SK-N-DZ (cell line): ENCODE measurements at places on chromosomes 13 and 19.

GRCh38 chr19:8074501-8074900 lies 21.9 kb downstream of the CCL25 start:
- no peak for DNase-seq

DNA sequence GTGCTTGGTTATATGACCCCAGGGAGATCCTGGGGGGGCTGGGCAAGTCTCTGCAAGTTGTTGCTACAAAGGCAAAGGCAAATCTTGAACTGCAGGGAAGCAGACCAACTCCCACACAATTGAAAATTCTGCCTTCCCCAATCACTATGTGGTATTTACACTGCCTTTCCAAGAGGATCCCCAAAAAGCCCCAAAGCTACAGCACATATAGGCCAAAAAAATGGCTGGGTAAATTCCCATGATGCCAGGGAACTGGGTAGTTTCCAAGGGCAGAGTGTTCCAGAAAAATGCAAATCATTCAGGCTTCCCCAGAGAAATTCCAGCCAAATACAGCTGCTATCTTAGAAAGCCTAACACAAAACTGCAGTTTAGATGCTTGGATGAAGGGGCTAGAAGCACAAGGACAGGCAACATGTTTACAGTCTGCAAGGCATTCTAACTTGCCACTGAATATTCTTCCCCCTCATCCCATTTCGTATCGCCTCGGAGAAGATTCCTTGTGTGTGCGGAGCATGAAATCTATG lies 6.2 kb downstream of the FOXO1 start:
- no peak for DNase-seq

DNA sequence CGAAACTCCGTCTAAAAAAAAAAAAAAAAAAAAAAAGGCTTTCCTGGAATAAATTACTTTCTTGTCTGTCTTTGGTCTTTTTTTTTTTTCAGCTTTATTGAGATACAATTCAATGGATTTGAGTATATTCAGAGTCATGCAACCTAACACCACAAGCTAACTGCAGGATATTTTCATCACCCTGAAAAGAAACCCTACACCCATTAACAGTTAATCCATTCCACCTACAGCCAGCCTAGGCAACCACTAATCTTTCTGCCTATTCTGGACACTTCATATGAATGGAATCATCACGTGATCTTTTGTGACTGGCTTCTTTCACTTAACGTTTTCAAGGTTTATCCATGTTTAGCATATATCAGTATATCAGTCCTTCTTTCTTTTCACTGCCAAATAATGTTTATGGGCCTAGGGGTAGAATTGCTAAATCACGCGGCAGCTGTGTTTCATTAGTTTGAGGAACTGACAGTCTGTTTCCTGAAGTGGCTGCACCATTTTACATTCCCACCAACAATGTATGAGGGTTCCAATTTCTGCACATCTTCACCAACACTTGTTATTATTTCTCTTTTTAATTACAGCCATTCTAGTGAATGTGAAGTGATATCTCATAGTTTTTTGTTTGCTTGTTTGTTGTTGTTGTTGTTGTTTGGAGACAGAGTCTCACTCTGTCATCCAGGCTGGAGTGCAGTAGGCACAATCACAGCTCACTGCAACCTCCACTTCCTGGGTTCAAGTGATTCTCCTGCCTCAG lies 19.9 kb downstream of the LRFN3 start:
- DNase-seq, result no peak

GRCh38 chr19:4197228-4197624 lies 14.7 kb downstream of the ANKRD24 start:
- DNase-seq, result no peak

- DNase-seq, result no peak
These were observed 7.2 kb downstream of the ADGRE2 start for GRCh38 chr19:14770944-14771839.

DNA sequence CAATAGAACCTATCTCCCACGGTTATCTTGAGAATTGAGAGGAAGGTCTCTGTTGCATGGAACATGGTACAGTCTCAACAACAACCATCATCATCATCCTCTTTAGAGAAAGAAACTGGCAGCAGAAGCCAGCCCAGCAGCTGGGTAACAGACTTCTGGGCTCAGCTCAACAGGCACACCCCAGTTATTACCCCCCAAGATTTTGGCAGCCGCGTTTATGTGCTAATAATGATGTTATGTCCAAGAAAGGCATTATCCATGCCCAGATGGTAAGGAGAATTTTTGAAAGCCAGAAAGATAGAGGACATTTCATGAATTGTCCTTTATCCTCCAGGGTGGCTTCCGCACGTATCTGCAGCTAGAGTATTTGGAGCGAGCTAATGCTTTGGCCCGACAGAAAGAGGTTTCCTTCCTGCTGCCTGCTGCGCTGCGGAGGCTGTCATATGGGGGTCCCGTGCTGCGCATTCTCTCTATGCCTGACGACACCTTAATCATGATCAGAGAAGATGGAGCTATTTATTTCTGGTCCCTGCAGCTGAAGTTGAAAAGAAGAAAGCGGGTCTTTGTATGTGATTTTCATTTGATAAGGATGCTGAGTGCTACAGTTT lies 89.9 kb downstream of the TEX26 start:
- no peak for DNase-seq

DNA sequence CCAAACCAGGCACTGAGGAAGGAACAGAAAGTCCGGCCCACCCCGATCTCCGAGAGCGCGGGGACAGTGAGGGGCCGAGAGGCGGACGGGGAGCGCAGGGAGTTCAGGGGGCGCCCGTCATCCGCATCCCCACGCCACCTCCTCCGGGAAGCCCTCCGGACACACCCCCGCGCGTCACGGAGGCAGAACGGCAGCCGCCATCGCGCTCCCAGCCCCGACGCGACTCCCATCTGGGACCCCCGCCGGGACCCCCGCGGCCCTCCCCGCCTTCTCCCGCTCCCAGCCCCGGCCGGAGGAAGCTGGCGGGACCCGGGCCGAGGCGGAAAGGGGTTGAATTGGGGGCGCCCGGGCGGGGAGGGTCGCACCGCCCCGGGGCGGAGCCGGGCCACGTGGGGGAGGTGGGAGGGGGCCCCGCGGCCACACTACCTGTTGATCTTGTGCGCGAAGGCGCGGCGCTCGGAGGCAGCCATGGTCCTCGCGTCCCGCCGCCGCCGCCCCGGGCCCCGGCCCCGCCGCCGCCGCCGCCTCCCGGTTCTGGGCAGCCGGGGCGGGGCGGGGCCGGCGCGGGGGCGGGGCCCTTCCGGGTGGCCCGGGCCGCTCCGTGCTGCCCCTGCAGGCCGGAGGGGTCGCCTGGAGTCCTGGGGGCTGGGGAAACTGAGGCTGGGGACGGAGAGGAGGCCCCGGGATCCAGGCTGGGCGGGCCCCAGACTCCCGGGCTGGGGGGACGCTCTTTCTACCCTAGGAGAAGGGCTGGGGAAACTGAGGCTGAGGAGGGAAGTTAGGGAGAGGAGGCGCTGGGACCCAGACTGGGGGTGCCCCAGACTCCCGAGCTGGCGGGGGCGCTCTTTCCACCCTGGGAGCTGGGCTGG lies at the start of gene DOCK6:
Gene DOCK6, minus strand, starts transcription at position 554 of the 869 bp plus-strand sequence. Its CDS starts 84 bp downstream, at position 470.
- DNase-seq, result no peak
